Effector CD4-positive, alpha-beta T cell (primary cell): ENCODE measurements at places on chromosomes 2 and 18.

DNA sequence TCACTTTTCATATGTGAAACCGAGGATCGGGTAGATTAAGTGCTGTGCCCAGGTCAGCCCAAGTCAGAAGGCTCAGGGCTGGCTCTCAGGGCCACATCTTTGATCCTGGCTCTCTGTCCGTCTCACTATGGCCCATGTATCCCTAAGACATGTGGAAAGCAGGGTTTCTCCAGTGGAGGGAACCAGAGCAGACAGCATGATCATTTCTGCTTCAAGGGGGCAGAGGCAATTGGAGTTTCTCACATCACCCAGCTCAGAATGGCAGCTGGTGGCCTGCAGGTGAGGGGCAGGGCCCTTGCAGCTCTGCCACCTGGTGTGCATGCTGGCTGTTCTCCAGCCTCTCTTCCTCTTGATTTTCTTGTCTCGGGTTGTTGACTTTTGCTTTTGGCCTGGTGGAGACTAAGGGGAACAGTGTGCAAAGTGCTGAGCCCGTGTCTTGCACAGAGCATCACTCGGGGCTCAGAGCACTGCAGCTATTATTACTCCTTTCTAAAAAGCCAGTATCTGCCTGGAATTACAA is 27.0 kb downstream of the LDLRAD4 start:
- DNase-seq = no peak

DNA sequence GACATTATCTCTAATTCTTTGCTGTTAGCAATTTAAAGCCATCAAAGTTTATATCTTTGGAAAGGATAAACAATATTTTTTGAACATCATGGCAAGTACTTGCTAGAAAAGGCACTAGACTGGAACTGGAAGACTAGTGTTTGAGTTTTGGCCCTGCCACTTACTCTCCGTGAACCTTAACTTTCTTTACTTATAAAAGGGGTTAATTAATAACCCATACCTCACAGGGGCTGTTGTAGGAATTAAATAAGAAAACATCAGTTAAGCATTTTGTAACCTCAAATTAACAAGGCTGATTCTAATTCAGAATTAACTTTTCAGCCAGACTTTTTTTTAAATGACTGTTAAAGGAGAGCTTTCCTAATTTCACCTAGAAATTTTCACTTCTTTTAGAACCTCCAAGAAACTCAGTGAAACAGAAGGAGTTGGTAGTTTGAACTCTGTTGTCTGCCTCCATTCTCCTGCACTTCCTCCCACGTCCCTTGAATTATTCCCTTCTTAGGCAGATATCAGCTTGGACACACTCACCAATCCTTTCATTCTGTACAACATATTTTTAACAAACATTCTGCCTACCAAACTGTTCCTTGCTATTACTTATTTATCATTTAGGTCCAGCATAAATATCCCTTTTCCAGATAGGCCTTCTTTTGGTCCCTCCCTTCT is 79.5 kb downstream of the COX7A2L start:
- no peak for DNase-seq

- DNase-seq = no peak
Observed at GRCh38 chr18:79239631-79240030, 156.1 kb upstream of the NFATC1 start.

DNA sequence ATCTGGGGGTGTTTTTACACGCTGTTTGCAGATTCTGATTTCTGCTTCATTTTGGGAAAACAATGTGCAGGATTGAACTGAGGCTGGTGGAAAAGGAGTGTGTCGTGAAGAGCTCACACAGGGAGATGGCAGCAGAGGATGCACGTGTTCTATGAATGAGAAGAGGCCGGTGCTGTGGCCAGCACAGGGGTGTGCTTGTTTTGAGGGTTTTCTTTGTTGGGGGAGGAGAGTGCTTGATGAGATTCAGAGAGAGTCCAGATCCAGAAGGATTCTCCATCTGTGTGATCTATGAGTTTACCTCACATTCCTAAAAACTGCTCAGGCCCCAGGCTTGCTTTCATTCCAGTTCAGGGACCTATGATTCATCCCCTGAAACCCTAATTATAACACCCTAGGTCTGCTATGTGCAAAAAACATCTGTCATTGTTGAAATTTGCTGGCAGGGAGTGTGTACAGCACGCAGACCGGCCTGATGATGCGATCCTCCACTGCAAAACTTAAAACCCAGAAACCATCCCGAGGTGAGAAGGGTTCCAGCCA is 12.1 kb downstream of the TGFA start:
- no peak for DNase-seq

- DNase-seq = no peak
Observed at GRCh38 chr18:27839141-27839540, 337.8 kb downstream of the CDH2 start.

DNA sequence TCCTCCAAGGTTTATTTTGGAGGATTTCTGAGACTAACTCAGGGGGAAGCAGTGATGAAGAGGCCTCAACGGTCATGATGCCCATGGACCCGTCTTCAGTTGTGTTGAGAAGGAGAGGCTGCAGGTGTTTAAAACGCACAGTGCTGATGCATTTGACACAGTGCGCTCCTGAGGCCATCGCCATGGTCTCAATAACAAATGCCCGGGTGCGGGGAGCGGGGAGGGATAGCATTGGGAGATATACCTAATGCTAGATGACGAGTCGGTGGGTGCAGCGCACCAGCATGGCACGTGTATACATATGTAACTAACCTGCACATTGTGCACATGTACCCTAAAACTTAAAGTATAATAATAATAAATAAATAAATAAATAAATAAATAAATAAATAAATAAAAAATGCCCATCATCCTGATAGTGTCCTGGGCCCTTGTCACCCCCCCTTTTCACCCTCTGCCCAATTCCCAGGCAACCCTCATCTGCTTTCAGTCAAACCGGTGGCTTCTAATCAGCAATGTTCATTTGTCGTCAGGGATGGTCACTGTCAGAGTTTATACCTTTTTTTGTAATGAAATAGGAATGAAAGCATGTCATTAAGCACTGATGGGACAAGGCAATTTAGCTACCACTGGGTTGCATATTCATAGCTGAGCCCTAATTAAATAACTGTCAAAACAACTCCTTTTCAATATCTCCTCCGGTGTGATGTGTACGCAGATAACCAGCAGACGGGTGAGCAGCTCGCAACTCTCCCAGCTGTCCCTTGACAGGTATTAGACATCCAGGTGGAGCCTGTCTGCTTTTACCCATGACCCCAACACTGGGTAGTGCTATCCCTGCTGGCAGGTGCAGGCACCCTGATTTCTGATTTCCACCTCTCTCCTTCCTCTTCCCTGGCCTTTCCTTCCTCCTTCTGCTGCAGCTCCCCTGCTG is 95.9 kb downstream of the KCNF1 start:
- no peak for DNase-seq

DNA sequence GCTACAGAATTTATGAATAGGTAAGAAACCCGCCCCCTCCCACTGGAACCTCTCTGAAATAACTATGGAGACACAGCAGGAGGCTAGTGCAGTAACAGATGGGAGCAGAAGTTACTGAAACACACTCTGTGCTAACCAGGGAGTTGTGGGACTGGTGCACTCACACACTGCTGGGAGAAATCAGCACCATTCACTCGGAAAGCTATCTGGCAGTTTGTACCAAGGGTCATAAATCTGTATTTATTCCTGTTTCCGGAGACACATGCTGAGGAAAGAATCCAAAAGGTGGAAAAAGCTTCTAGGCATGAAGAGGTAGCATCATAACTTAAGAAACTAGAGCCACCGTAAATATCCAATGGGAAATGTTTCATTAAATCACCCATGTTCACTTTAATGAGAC is 39.9 kb downstream of the TGFA start:
- DNase-seq = no peak

DNA sequence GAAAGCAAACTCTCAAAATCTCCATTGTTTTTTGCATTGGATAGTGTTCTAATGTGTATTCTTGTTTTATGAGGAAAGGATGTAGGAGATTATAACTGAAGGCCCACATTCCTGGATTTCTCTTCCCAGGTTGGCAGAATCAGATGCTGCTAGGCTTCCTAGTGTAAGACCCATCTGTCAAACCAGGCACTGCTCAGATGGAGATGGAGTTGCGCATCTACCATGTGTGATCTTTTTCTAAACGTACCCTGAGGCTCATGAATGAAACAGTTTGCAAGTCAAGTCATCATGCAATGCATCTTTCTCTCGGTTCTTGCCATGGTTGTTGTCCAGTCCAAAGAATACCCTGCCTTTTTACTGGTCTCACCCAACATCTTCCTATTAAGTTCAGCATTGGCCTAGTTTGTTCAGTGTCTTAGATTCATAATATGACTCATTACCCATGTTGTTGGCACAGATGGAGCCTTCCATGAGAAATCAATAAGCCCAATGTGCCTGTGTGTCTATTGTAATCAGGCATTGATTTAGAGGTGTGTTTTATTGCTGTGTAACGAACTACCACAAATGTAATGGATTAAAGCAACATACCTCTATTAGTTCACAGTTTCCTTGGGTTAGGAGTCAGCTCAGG is 127.4 kb downstream of the NYAP2 start:
- no peak for DNase-seq

- no peak for DNase-seq
Observed at GRCh38 chr2:241560883-241561474, 2.4 kb downstream of the BOK start.

DNA sequence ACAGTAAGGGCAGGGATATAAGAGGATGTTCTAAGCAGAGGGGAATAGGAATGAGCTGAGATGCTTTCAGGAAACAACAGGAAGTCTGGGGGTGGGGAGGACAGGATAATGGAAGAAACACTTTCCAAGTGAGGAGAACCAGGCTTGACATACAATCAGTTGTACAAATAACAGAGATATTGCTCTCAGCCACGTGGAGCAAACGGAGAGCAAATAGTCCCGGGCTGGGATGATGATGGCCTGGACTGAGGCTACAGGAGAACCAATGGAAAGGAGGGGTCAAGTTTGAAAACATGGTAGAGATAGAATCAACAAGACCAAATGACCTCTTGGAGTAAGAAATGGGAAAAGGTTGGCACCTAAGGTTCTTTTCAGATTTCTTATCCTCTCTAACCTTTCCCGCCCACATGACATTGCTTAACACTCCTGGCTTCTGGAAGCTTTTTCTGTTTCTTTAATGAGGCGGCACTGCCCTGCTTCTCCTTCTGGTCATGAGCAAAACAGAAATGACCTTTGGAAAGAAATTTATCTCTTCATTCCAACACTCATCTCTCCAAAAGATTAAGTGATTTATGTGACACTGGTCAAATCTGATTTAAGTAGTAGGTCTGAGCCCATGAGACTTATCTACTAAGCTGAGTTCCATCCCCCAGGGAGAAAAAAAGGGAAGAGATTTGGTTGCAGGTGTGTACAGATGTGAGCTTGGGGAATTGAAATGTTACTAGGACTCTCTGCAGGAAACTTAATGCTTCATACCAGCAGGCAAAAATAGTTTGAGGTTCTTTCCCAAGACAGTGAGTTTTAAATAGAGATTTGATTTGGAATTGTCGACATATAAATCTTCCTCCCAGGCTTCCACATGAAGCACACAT is 442.9 kb upstream of the HNRNPA3 start:
- DNase-seq = no peak

DNA sequence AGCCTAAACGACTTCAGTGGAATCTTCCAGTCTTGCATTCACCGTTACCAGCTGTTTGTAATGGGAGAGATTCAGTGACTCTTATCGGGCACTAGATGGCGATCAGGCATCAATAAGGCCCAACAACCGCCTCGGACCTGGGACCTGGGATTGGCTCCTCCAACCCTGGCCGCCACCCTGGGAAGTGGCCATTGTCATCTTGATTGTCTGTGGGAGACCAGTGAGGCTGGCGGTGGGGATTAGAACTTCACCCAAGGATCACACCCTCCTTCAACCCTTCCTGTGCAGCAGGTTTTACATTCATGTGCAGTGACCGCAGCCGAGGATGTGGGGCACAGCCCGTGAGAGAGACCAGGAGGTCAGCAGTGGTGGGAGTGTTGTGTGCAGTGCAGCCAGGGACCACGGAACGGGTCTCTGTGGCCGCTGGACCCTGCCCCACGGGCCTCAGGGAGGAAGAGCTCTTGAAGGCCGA is 85.3 kb downstream of the SPP2 start:
- no peak for DNase-seq

DNA sequence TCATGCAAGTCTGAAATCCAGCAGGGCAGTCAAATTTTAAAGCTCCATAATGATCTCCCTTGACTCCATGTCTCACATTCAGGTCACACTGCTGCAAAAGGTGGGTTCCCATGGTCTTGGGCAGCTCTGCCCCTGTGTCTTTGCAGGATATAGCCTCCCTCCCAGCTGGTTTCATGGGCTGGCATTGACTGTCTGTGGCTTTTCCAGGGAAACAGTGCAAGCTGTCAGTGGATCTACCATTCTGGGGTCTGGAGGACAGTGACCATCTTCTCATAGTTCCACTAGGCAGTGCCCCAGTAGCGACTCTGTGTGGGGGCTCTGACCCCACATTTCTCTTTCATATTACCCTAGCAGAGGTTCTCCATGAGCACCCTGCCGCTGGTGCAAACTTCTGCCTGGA is 220.6 kb upstream of the COPS8 start:
- no peak for DNase-seq

GRCh38 chr18:49342690-49343089 is 117.8 kb downstream of the DYM start:
- DNase-seq = no peak

DNA sequence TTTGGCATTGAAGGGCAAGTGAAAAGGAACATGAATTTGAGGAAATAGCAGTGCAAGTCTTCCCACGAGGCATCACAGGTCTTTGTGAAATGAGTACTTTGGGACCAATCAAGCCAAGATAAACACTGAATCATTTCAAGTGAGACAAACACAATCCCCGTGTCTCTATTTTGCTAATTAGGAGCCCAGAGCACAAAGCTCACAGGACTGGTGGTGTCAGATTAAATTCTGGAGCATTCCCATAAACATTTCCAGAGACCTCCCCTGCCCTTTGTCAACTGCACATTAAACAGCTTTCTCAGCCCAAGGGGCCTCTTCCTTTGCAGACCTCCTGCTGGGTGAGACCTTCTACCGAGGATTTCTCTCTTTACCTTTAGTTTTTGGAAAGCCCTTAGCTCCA is 50.7 kb downstream of the DAPL1 start:
- DNase-seq = no peak

- DNase-seq = no peak
Observed at GRCh38 chr2:68345129-68345875, 19.8 kb upstream of the PLEK start.

DNA sequence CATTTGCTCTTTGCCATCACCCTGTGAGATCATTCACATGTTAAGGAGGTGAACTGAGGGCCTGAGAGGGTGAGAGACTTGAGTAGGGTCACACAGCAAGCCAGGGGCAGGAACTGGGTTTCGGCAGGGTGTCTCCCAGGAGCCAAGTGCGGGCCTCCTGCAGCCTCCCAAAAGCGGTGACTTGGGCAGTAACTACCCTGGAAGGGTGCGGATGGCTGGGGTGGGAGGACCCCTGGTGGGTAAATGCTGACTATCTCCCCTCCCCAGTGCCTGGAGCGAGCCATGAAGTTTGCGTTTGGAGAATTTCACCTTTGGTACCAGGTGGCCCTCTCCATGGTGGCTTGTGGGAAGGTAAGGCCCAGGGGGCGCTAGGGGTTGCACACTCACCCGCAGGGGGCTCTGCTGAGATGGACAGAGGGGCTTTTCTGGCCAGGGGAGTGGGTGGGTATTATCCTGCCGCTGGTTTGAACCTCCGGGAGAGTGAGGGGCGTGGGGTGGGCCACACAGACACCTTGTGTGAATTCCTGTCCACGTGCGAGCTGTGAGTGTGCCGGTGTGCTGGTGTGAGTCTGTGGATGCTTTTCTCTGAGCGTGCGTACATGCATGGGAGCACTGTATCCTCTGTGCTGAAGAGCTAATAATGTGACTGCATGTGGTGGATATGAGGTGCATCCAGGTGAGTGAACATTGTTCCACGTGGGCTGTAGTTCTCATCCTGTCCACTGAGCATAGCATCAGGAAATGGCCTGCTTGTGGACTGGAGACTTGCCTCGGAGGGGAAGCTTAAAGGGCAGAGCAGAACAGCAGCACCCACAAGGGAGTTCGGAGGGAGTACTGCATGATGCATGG is 91.0 kb upstream of the MCFD2 start:
- DNase-seq = no peak
